ENCODE measurements at places on chromosomes 13 and 19. TPM values are rescaled to one million over a fixed set of nuclear protein-coding genes. Genes with fewer than 3 reads are reported as not detected.

PNMA8B gene
- not detected for total RNA-seq

OR10H1 gene
- not detected for total RNA-seq

XRCC1 gene
- total RNA-seq = 18.0 TPM

DNA sequence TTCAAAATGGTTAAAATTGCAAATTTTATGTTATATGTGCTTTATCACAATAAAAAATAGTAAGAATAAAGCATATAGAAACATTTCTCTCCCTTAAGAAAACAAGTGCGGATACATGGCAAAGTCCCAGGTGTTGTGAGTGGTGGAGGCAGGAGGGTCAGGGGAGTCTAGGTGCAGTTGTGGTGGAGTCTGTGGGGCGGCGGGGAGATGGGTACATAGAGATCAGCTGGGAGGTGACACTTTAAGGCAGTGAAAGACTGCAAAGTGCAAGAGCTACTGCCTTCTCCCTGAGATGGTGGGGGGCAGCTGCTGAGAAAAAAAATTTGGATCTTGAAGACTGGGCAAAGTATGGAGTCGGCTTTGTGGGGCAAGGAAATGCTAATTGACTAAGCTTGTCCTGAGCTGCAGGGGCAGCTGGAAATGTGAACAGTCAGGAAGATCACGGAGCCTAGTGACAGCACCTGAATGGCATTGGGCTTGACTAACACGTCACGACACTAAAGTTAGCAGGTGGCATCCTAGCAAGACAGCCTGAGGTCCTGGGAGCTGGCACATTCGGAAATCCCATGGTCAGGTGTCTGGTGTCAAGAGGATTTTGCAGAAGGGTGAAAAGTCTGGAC, 72.9 kb upstream of the IRS2 start:
- DNase-seq = no peak

DNA sequence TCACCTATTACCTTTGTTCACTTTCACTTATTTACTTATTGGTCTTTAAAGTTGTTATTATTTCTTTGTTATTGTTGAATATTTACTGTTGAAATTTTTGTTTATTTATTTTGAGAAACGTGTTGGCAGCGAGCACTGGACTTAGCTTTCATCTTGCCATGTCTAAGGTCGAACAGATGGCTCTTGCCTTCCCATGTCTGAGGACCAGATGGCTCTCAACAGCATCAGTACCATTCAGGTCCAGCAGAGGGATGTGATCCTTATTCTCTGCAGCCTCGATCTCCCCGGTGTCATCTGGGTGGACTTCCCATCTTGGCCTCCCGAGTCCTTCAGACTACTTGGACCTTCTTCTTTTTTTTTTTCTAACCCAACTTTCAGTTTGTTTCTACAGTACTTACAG, 1437.6 kb downstream of the UQCRFS1 start:
- no peak for DNase-seq

GRCh38 chr13:88107570-88107969, 436.4 kb downstream of the SLITRK5 start:
- no peak for DNase-seq

DNA sequence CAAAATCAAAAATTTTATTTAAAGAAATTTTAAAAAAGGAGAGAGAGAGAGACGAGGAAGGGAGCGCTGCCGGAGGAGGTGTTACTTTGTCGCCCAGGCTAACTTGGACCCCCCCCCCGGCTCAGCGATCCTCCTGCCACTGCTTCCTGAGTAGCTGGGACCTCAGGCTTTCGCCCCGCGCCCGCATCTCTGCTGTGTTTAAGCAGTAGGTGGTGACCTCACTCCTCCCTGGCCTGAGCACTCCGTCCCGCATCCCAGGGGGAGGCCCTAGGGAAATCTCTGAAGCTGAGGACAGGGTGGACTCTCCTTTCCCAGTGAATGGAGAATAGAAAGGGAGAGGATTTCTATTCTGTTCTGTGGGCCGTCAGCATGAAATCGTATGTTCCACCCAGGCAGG, 485 bp upstream of the ZNF845 start:
- no peak for DNase-seq

GRCh38 chr13:31891472-31891871, 140.1 kb upstream of the FRY start:
- no peak for DNase-seq

- DNase-seq = no peak
Measured at GRCh38 chr13:27000686-27001085, 170.9 kb downstream of the USP12 start.

DNA sequence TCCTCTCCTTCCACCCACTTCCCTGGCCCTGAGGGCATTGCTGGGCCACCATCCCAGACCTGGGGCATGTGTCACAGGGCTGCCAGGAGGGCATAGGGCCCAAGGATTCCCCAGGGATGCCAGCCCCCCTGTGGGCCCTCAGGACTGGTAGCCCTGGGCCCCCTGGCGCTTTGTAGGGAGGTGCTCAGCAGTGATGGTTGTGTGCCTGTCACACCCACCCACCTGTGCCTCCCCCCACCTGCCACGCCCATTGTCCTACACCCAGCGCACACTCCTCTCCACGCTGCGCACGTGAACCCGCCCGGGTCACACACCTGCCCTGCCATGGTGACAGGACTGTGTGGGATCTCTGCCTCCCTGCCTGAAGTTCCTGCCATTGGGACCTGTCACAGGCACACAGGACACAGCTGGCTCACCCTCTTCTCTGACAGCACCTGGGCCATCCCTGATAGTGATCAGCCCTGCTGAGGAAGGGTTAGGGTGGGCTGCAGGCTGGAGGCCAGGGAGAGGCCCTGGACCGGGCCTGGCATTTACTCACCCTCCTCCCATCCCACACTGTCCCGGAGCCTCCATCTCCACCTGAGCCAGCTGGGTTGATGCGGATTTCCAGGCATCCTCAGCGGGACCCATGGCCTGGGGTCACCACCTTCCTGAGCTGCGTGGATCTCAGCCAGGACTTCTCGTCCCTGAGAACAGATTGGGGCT, 23.9 kb downstream of the WTIP start:
- no peak for DNase-seq

GRCh38 chr19:5595129-5595528, 27.4 kb upstream of the TINCR start:
- no peak for DNase-seq

TMEM190 gene
- total RNA-seq = 0.58 TPM

- no peak for DNase-seq
Measured at GRCh38 chr19:33227242-33227650, 1.6 kb upstream of the SLC7A10 start.

DNA sequence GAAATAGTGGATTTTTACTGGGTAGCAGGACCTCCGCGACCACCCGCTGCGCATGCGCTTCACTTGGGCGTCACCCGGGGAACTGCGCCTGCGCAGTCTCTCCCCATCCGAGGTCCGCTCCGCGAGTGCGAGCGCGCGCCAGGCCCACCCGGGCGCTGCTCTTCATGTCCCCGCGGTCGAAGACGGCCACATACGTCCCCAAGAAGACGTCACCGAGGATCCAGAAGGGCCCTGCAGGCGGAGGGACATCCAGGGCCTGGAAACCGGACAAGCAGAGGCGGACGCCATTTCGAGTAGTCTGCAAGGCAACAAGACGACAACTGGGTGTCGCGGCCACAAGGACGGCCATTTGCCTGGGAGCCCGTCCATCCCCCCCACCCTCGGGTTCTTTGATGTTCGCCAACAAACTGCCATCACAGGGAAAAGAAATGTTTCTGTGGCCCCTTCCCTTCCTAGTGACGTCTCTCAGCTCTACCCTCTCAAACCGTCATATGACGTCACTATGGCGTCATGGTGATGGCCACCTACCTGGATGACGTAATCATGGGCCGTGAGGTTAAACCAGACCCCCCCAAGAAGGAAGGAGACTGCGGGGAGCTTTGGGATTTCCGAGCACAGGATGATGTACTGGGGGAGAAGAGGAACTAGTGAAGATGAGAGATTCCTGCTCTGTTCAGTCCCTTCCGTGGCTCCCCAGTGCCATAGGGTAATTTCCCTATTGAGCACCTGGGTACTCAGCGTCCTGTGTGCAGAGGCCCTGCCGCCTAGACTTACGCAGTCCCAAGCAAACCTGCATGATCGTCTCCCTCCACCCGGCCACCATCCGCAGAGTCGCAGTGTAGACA, 6.7 kb downstream of the NAPSA start:
- no peak for DNase-seq

DNA sequence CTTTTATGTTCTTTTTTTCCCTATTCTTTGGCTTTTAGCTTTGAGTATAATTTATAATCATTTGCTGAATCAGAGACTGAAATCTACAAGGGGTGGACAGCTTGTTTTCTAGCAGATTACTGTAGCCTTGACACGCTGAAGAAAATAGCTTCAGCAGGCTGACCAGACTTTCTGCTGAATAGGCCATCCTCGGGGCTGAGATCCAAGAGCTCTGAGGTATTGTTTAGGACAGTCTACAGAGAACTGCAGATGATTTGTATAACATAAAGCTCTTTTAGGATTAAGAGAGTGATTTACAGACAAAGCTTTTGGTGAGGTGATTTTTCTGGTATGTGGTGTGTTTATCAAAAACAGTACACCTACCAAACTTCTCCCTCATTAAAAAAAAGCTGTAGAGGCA, 16.8 kb downstream of the POLR1D start:
- DNase-seq = no peak

GRCh38 chr19:51246164-51246552, 4.7 kb upstream of the SIGLECL1 start:
- peak; percentile 4 for DNase-seq

DNA sequence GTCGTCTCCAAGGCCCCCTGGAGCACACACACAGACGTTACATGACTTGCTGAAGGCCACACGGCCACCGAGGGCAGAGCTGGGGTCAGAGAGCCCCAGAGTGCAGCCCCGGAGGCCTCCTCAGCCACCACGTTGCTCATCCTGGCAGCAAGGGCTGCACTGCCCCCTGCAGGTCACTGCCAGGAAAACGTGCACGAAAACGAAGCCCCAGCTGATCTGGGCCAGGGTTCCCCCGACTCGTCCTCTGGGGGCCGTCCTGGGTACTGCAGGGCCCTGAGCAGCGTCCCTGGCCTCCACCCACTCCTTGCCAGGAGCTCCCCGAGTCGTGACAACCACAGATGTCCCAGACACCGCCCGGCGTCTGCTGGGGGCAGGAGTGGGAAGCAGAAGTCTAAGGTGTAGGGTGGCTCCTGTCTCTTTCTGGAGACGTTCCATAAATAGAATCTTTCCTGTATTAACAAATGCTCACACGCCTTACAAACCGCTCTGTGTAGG, 3.4 kb downstream of the TPGS1 start:
- peak; percentile 88 for DNase-seq

ZNF724 gene
- total RNA-seq = 6.9 TPM

GRCh38 chr19:38143847-38144246, 80.2 kb downstream of the DPF1 start:
- no peak for DNase-seq

SMIM44 gene
- total RNA-seq = not detected

FGF22 gene
- not detected for total RNA-seq

DNA sequence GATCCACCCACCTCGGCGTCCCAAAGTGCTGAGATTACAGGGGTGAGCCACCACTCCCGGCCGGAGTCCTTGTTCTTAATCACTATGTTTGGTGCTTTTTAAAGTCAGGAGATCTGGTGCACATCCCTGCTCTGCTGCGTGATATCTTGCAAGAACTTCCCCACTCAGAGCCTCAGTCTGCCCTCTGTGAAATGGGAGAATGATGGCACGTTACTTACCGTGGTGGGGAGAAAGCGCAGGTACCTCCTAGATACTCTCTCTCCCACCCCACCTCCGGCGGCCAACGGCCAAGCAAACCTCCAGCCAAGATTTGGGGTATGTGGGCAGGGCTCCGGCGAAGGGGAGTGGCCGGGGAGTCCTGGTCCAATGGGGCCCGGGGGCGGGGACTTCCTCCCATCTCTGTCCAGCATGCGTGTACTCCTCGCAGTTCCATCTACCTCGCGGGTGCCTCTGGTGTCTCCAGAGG, at the start of gene RYR1:
Gene RYR1, plus strand, starts transcription at position 424 of the 466 bp plus-strand sequence. CDS start 139 bp downstream, outside the sequence.
- peak; percentile 44 for DNase-seq

DNA sequence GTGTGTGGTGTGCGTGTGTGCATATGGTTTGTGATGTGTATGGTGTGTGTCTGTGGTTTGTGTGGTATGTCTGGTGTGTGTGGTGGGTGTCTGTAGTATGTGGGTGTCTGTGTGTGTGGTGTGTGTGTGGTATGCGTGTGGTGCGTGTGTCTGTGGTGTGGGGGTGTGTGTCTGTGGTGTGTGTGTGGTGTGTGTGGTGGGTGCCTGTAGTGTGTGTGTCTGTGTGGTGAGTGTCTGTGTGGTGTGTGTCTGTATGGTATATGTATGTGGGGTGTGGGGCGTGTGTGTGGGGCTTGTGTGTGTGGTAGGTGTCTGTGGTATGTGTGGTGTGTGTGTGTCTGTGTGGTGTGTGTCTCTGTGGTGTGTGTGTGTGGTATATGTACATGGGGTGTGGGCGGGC, 300.7 kb downstream of the TEX29 start:
- no peak for DNase-seq

DNA sequence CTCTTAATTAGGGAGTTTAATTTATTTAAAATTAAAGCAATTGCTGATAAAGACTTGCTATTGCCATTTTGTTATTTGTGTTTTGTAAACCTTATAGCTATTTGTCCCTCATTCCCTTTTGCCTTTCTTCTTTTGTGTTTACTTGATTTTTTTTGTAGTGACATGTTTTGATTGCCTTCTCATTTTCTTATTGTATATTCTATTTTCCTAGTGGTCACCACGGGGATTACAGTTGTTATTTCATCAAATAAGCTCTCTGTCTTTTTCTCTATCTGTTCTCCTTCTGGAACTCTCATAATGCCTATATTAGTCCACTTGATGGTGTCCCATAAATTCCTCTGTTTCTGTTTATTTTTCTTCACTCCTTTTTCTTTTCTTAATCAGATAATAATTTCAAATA, 64.4 kb upstream of the FRY start:
- DNase-seq = peak; percentile 35

GRCh38 chr13:43022934-43023288, 475 bp upstream of the DNAJC15 start:
- DNase-seq = no peak

PRRG2 gene
- 3.9 TPM for total RNA-seq

All from MCF 10A (cell line).